HFFc6 (cell line): ENCODE measurements at places on chromosomes 2 and 18. TPM values are rescaled to one million over a fixed set of nuclear protein-coding genes. Genes with fewer than 3 reads are reported as not detected.

GRCh38 chr18:6624271-6624660 is 105.2 kb upstream of the ARHGAP28 start:
- peak; percentile 55 for DNase-seq

DNA sequence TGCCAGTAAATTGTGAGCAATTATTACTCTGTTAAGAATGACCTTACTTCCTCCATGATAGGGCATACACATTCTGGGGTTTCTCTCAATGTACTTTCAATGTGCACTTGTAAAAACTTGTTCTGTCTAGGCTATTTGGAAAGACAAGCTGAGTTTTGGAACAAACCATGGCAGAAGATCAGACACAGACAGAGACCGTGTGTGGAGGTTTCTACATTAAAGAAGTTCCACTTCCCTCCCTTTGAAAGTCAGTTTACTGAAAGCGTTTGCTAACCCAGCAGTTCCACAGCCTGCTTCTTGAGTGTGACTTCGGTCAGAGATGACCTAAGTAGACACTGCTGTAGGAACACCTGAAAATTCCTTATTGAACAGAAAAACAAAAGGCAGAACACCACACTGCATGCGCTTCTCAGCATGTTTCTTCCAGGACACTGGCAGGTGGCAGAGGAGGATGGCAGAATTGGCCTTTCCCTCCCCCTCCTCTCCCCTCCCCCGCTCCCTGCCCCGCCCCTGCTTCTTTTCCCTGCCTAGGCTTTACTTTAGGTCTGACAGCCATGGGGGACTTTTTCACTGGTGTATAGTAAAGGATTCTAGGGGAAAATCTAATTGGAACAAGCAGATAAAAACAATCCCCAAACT is 109.8 kb downstream of the NOL10 start:
- DNase-seq = no peak

- DNase-seq = no peak
Observed at GRCh38 chr2:85265304-85265703, 62.5 kb downstream of the TGOLN2 start.

GRCh38 chr18:56067214-56067894 is 479.4 kb upstream of the TCF4 start:
- DNase-seq = peak; percentile 9

DNA sequence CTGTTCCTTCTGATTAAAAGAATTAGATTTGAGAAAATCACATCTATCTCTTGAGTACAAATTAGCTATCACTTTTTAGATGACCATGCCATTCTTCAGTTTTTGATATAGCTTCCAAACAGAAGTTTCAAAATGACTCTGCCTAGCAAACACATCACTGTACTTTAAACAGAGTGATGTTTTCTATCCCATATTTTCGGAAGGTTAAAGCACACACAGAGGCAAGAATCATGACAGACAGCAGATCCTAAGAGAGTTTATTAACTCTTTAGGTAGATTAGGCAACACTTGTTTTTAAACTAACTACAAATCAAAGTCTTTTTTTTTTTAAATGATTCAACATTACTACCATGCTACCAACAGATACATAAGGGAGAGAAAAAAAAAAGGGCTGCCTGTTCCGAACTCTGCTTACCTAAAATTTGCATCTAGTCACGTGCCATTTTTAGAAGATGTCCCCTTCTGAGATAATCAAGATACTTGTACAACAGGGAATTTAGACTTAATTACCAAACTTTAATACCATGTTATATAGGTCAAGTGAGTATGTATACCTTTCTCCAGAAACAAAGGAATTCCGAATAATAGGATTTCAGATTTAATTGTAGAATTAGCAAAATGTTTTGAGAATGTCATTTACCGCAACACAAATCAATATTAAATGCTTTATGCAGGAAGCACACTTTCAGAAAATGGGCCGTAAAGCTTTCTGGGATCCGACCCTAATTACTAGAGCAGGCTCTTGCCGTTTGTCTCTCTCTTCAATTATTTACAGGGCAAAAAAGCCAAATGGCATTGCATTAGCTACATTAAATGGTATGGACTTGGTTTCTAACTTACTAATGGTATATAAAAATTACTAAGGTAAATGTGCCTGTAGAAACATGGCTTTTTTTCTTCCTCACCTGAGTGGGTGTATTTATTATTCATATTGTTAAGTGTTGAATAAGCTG is 2.6 kb downstream of the RBMS1 start:
- no peak for DNase-seq

Gene PLA2R1
- total RNA-seq = 3.3 to 5.8 TPM (median 5.4 TPM) in 3 replicates

Gene ANO7
- total RNA-seq = 0.69 to 1.4 TPM (median 1.3 TPM) in 3 replicates

Gene ERFE
- 0.19 to 0.40 TPM in 2 of 3 replicates, not detected in the other for total RNA-seq

Gene PLEKHH2
- 0.76 TPM in 1 of 2 replicates, not detected in the other for total RNA-seq

Gene ECEL1
- not detected in 3 replicates for total RNA-seq

DNA sequence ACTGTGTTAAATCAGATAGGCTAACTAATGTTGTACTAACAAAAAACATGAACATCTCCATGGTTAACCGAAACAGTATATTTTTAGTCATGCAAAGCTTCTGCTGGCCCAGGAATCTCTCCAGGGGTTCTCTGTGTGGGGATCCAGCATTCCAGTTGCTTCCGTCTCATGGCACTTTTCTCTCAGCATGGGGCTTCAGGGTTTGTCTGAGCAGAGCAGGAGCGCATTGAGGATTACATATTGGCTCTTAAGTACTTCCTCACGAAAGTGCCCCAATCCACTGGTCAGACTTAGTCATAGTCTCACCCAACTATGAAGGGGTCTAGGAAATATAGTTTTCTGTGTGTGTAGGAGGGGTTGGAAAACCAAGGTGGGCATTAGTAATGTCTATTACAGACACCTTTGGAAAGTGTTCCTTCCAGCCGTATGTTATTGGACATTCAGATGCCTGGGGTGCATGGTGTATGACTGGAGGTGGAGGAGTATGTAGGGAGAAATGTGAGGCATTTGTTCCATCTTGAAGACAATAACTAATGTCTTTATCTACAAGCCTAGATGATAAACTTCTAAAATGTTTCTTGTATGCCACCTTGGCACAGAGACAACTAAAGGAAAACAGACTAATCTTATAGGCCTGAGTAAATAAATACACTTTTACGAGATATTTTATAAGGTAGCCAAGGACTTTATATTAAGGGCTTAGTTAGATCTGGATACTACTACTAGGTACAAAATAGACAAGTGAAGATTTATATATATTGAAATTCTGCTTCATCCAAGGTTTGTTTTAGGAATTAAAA is 123.8 kb upstream of the ZEB2 start:
- DNase-seq = no peak

- no peak for DNase-seq
Observed at GRCh38 chr18:11751341-11752115, 62.5 kb downstream of the GNAL start.

GRCh38 chr2:188788621-188789020 is 185.6 kb upstream of the COL3A1 start:
- DNase-seq = peak; percentile 59

Gene POTEJ
- total RNA-seq = not detected in 3 replicates

DNA sequence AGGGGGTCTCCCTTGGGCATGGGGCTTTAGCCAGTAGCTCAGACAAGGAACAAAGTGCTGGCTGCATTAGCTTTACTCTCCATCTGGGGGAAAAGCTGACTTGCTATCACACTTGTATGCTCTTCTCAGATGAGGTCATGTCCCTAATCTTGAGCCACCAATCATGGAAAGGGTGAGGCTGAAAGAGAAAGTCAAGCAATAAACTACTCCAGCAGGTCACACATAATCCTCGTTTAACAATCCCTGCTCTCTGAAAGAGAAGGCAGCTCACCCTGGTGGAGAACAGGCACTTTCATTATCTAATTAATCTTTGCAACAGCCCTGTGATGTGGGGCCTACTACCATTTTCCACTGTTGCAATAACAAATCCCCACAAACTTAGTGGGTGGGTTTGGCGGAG is 129.7 kb upstream of the CAPN13 start:
- no peak for DNase-seq

DNA sequence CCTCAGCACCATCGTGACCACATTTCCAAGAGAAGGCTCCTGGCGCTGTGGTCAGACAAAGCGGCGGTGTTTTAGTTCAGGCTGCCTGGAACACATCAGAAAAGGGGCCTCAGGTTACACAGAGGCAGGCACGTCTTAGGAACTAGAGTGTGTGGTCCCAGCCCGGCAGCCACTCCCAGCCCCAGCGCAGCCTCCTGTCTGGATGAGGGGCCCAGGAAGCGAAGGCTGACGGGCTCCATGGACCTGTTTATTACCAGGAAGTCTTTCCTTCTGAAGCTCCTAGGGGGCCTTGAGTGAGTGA is 10.0 kb upstream of the GPR55 start:
- no peak for DNase-seq

DNA sequence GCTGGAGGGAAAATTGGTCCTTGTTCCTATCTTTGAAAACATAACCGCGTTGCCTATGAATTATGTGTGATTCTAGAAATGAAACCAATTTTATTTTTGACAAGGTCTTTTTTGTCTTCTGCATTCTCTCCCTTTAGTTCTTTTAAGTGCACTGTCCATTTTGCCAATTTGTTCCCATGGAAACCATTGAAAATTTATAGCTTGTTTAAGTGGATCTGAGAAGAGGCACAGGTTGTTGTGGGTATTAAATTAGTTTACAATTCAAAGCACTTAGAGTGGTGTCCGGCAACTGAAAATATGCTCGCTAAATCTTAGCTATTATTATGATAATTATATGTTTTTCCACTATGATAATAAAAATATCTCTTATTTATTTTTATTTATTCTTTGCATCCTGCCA is 107.5 kb upstream of the FSHR start:
- no peak for DNase-seq

DNA sequence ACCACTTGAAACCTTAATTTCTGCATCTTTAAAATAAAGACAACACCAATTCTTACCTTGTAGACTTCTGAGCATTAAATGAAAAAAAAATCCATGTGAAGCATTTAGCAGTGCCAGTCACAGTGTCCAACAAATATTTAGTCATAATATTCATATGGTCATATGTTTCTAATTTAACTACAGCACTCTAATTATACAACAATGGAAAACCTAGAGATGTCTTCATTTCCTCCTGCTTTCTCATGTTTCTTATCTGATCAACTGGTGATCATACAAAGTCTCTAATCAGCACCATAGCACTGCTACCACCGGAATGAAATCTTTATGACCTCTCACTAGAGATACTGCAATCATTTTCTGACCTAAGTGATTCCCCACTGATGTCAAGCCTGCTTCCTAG is 10.2 kb upstream of the SCN3A start:
- no peak for DNase-seq

DNA sequence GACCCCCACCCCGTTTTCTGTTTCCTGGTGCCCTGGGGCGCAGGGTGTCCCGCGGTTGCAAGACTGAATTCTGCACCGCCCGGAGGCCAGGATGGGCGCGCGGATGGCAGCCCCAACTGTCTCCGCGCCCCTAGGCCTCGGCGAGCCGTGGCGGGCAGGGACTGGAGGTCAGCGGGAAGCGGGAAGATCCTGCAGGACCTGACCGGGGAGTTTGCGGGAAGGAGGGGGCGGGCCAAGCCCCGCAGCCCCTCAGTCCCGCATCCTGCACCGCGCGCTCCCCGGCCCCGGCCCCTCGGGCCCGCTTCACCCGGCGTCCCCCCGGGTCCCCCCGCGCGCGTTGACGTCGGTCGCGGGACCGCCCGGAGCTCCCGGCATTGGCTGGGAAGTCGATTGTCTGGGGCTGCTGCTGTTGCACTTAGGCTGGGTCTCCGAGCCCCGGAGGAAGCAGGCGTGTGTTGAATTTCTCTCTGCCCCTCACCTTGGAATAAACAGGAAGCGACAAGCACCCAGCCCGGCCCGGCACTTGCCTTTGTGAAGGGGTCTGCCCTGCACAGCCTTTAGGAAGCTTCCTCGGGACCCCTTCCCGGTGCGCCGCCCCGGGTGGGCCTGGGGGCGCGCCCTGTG is at the start of gene LDLRAD4:
LDLRAD4 (plus strand) TSS at position 393 of the 624 bp plus-strand sequence.
- no peak for DNase-seq

GRCh38 chr18:63454497-63454896 is 22.3 kb upstream of the SERPINB5 start:
- peak; percentile 62 for DNase-seq

- DNase-seq = no peak
Observed at GRCh38 chr2:195652911-195653310, 4.1 kb upstream of the SLC39A10 start.

DNA sequence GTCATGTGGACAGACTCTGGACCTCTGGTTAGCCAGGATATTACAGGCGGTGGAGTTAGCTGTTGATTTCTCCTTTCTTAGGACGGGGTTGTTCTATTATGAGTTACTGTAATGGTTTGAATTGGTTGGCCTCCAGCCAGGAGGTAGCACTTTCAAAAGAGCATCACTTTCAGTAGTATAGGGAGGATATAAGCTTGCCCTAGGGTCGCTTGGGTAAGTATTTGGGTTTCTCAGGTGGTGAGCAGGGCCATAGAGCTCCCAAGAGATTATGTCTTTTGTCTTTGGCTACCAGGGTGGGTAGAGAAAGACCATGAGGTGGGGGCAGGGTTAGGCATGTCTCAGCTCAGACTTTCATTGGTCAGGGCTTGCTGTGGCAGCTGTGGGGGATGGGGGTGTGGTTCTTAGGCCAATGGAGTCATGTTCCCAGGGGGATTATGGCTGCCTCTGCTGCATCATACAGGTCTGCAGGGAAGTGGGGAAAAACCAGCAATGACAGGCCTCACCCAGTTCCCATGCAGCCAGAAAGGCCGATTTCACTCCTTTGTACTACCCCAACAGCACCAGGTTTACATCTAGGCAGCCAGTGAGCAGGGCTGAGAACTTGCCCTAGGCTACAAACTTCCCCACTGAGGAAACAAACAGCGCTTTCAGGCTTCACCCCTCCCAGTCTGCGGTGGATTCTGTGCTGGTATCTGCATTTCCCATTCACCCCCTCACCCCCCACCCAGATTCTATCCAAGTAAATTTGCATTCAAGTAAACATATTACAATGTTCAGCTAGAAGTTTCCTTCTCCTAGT is 89.4 kb upstream of the SLC38A11 start:
- DNase-seq = no peak

- DNase-seq = no peak
Observed at GRCh38 chr2:86744152-86744551, 24.1 kb downstream of the RMND5A start.

GRCh38 chr2:191661097-191661924 is 16.6 kb upstream of the NABP1 start:
- no peak for DNase-seq

GRCh38 chr2:178359192-178359912 is 91.6 kb downstream of the PRKRA start:
- no peak for DNase-seq

DNA sequence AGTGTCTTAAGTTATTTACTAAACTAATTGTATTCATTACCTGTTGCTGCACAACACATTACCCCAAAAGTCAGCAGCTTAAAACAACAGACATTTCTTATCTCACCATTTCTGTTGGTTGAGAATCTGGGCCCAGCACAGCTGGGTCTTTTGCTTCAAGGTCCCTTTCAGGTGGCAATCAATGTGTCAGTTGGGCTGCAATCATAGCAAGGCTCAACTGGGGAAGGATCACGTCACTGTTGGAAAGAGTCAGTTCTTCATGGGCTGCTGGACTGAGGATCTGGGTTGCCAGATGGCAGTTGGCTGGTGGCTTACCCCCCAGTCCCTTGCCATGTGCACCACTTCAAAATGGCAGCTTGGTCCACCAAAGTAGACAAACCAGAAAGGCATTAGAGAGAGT is 261.2 kb downstream of the SUCLG1 start:
- DNase-seq = no peak
